Mesendoderm (in vitro differentiated cells): ENCODE measurements at places on chromosomes 11 and 22.

GRCh38 chr11:26953770-26954392 is 40.0 kb upstream of the FIBIN start:
- no peak for DNase-seq

DNA sequence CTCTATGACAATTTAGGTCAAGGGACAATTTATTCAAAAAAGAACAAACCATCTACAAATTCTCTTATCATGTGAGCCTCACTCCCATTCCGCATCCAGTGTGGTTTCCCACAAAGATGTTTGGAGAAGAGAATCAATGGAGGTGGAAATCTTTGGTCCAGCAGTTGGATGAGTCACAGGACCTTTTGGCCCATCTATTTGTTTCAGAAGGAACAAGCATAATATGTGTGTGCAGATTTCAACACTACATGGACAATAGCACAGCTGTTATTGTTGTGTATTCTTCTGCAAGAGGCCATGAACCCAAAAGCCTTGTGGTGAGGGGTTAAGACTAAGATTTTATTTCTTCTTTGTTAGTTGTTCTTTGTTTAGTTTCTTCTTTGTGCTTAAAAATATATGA is 61.6 kb downstream of the OR10A6 start:
- no peak for DNase-seq

GRCh38 chr22:46551996-46552395 is 14.6 kb upstream of the CELSR1 start:
- no peak for DNase-seq

DNA sequence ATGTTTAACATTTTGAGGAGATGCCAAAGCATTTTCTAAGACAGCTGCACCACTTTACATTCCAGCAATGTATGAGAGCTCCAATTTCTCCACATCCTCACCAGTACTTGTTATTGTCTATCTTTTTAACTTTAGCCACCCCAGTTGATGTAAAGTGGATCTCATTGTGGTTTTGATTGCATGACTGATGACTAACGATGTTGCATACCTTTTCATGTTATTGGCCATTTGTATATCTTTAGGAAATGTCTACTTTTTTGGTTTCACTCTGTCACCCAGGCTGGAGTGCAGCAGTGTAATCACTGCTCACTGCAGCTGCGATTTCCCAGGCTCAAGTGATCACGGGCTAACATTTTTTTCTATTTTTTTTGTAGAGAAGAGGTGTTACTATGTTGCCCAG is 8.9 kb downstream of the TTC28 start:
- no peak for DNase-seq

- DNase-seq, result no peak
These were observed 18.1 kb downstream of the TOM1 start for GRCh38 chr22:35317680-35318290.

GRCh38 chr22:41288245-41288946 is 2.4 kb upstream of the RANGAP1 start:
- peak; percentile 96 for DNase-seq

DNA sequence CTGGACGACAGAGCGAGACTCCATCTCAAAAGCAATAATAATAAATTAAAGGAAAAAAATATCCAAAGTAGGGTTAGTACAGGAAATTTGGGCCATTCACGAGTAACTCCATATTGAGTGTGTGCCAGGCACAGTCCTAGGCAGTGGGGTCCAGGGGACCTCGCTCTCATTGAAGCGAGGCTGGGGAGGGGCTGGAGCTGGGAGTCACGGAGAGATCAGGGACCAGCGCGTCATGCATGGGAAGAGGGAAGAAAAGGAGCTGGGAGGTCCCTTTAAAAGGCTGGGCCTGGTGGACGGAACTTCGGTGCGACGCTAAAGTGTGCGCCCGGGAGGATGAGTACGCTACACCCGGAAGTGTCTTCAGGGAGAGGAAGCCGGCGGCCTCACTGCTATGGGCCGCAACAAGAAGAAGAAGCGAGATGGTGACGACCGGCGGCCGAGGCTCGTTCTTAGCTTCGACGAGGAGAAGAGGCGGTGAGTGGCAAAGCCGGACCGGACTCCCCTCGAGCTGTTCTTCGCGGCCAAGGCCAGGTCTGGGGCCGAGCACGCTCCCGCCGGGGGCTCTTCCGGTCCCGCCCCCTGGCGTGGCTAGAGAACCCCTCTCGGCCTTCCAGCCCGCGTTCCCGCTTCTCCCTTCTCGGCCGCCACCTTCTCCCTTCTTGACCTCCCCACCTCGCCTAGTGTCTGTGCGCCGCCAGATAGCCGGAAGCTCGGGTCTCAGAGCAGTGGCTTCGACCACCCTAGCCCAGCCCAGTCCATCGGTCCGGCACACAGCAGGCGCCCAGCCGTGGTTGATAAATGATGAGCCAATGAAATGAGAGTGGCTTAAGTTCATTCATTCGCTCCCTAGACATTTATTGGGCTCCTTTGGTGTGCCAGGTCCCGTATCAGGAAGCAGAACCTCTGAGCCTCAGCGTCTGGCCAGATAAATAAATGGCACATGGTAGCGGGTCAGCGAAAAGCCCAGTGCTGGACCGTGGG is at the start of gene NOL12:
TSS of gene NOL12 (plus strand) at position 342 of the 981 bp plus-strand sequence. CDS start at position 392, 50 bp downstream.
- peak; percentile 95 for DNase-seq

- DNase-seq, result peak; percentile 2
These were observed 197.6 kb upstream of the SYN3 start for GRCh38 chr22:33255791-33256190.

- DNase-seq, result peak; percentile 53
These were observed 16.0 kb upstream of the TMPRSS13 start for GRCh38 chr11:117945047-117945810.

DNA sequence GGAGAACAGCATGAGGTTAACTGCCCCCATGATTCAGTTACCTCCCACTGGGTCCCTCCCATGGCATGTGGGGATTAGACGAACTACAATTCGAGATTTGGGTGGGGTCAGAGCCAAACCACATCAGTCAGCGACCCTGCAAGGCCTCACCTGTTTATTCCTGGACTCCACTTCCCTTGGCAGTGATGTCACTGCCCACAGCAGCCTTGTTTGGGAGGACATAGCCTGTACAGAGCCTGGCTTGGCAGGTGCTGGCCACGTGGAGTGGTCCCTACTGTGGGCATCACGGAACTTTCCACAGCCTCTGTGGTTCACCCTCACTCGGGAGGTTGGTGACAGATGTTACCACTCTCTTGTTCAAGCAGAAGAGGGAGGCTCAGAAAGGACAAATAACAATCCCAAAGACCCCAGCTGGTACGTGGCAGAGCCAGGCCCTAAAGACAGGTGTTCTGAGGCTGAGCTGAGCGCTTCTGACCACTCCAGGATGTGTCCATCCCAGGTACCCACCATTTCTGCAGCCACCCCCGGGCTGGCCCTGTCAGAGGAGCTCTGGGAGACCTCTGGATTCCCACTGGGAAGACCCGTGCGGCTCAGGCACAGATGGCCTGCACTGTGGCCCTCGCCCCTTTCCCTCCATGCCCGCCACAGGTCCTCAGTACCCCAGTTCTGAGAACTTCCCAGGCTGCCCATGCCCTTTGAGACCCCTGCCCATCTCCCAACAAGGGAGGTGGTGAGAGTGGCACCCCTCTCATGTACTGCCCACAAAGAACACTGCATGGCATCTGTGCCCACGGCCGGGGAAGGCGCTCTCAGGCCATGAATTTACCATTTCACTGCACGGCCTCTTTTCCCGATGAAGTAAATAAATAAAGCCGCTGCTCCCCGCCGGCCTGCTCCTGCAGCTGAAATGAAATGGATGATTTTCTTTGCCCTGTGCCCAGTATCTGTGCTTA is 605.8 kb downstream of the TBC1D22A start:
- no peak for DNase-seq

GRCh38 chr11:3169255-3170043 is 4.3 kb upstream of the OSBPL5 start:
- peak; percentile 66 for DNase-seq

- peak; percentile 83 for DNase-seq
These were observed 1252.7 kb downstream of the BRD1 start for GRCh38 chr22:48574776-48575617.

- no peak for DNase-seq
These were observed 1276.1 kb downstream of the LRRC4C start for GRCh38 chr11:40183073-40184064.

- peak; percentile 13 for DNase-seq
These were observed at the start of gene OR10A2 for GRCh38 chr11:6862961-6863360. OR10A2 (plus strand) TSS chr11:6863057; CDS start chr11:6869755, 6,698 bp downstream.

GRCh38 chr11:117378976-117379865 is 51.6 kb downstream of the CEP164 start:
- no peak for DNase-seq

DNA sequence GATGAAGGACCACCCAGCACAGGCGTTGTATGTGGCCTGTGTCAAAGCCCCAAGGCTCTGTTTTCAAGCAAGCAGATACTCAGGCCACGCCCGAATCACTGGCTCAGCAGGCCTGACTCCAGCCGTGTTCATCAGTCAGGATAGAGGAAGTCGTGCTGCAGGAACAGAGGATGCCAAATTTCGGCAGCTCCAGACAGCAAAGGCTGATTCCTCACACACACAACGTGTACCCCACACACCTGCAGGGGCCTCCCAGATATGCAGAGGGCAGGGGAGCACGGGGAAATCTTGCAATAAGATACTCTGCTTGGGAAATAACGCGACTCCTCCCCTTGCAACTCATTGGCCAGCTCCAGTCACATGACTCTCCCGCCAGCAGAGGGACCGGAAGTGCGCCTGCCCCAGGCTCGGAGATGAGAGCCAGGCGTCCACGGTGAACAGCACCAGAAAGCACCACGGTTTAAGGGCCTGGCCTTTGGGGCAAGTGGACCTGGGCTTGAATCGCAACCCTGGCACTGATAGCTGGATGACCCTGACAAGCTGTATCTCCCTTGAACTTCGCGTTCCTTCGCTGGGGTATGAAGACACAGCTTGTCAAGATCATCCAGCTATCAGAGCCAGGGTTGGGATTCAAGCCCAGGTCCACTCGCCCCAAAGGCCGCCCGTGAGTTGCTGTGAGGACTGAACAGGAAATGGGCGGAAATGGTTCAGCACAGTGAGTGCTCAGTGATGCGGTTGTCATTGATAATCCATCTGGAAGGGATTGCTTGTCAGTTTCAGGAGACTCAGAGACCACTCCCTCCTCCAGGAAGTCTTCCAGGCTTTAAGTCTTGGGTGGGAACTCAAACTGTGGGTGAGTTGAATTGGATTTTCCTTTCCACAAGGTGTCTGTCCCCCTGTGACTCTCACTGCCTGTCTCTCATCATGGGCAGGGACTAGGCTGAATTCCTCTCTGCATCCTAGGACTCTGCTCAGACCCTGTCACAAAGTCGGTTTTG is 88.5 kb downstream of the MYEOV start:
- peak; percentile 48 for DNase-seq

DNA sequence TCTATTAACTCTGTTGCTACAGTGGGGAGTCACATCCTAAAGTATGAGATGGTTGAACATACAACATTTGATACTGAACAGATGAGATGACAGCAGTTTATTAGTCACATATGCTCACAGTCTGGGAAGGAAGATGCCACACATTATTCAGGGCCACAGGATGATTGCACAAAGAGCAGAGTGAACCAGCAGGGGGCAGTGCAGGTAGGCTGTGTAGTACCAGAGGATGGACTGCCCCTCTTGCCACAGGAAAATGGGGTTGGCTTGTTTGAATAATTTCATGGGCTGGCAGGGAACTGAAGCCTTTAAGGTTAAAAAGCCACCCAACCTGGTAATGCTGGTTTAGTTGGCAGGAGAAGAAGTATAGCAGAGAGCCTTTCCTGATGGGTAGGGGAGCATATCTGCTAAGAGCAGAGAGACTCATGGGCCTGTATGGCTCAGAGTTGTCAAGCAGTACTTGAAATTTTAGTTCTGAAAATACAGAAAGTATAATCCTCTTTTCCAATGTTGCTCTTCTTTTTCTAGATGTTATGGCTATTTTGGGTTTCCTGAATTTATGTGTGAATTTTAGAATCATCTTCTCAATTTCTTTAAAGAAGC is 180.4 kb upstream of the B3GAT1 start:
- peak; percentile 72 for DNase-seq

DNA sequence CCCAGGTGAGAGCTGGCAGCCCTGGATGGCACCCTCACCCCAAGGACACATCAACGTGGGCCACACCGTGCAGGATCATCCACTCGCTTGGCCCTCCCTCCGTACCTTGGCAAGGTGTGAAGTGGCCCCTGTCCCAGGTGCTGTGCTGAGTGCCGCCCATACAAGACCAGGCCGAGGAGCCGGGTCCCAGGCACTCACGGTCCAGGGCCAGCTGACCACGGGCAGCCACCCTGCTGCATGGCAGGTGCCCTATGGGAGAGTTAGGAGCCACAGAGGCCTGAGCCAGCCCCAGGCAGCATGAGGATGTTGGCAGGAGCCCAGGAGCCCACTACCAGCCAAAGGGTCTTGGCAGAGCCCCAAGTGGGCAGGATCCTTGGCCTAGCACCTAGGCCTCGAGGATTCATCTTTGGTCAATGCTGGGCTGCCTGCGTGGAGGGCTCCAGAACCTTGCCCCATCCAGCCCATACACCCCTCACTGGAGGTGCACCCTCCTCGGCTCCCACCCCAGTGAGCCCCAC is 19.6 kb downstream of the RTN4R start:
- DNase-seq, result no peak

DNA sequence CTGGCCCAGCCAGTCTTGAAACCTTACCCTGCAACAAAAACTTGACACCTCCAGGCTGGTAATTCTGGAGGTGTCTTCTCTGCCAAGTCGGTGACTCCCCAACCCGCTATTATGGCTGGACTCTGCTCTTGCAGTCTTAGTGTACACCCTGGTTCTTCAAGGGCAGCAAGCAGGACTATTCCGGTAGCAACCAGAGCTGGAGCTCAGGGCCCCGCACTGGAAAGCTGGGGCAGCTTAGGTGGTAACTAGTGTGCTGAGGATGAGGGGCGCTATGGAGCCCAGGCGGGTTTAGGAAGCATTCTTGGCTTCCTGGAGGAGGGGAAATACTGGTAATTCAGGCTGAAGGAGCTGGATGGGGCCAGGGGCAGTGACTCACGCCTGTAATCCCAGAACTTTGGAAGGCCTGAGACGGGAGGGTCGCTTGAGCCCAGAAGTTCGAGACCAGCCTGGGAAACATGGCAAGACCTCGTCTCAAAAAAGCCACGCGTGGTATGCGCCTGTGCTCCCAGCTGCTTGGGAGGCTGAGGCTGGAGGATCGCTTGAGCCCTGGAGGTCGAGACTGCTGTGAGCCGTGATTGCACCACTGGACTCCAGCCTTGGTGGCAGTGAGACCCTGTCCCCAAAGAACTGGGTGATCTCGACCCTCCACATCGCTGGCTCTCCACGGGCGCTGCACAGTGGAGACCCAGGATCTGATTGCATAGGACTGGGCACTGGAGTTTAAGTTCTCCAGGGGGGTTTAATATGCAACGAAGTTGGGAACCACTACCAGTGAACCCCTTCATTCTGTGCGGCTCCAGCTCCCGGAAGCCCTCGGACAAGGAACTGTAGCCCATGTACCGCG is 10.6 kb upstream of the AIFM3 start:
- peak; percentile 94 for DNase-seq

DNA sequence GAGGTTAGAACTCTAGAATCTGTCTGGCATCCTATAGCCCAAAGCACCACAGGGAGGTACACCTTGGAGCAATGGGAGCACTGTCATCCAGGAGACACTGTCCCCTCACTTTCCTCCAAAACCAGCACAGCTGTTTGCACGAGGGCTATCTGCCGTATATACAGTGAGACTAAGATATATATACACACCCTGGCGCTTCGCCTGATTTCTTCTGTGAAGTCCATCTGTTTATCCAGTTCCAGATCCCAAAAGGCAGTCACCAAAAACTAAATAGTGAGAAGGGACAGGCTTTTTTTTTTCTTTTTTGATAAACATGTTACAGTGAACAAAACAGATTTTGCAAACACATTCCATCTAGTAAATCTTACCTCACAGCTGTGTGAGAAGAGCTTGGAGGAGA is 68.5 kb downstream of the ARFGAP2 start:
- DNase-seq, result no peak

- DNase-seq, result no peak
These were observed 2.5 kb downstream of the MAML2 start for GRCh38 chr11:96340555-96340885.
